KG1 (cell line): ENCODE measurements at places on chromosomes 1 and 21.

GRCh38 chr1:197985351-197985750, 68.2 kb downstream of the LHX9 start:
- no peak for DNase-seq

GRCh38 chr1:219324629-219325367, 151.1 kb downstream of the LYPLAL1 start:
- DNase-seq: no peak

DNA sequence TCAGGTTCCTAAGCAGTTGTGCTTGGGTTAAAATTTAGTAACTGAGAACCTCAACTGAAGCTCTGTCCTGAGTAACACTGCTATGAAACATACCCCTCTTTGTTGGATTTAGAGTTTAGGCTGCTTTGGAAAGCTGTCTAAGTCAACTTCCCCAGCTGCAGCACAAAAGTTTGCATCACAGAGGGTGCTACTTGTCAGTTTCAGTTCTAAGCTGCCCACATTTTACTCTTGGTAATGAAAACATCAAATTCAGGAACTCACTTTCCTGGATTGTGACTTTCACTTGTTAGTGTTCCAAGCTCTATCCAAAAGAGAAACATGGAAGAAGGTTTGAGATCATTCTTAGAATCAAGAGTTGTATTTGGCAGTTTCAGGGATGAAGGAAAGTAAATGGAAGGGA, 191.7 kb upstream of the NFIA start:
- no peak for DNase-seq

DNA sequence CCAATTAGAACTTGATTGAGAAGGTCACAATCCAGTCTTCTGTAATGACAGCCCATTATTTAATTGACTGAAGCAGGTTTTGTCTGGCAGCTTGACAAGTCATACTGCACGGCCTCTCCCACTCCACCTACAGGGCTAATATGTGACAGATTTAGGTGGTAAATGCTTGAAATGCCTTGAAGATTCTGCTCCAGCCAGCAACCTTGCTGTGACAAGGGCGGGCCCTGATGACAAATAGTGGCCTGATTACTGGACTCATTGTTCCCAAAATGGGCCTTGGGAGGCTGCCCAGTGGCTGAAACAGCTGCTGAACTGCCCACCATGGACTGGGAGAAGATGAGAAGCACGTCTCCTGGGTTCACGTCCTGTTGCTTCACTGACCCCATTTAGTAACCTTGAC, 30.0 kb upstream of the CRNN start:
- DNase-seq: no peak

DNA sequence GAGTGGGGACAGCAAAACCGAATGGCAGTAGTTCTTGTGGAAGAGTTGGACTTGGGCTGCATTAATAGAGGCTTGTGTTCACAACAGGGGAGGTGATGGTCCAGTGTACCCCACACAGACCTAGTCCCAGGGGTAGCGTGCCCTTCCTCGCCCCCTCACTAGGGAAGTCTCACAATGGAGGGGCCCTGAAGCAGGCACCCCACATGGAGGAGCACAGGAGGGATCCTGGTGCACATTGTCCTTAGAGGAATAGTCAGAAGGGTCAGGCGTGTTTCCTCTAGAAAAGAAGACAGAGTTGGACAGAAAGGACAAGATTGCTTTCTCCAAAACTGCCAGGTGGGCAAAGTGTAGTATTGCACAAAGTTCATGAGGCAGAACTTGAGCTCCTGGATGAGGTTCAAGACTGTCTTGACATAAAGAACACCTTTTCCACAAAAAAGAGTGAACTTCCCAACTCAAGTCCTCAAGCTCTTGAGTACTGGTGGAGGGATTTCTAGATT, 23.3 kb downstream of the ETNK2 start:
- no peak for DNase-seq

DNA sequence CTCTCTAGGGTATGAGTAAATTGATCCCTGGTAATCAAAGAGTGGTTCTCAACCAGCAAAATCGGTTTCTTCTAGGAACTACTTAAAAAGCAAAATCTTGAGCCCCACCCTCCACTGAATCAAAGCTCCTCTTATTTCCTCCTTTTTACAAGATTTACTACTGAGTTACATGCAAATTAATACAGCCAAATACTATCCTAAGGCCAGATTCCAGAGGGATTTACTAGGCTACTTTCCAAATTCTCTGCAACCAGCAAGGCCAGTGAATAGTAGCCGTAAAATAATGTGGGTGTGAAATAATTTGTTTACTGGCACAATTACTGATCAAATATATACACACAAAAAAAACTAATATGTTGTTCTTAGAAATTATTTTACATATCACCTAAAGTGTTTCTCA, 1583.8 kb downstream of the NCAM2 start:
- DNase-seq: no peak

DNA sequence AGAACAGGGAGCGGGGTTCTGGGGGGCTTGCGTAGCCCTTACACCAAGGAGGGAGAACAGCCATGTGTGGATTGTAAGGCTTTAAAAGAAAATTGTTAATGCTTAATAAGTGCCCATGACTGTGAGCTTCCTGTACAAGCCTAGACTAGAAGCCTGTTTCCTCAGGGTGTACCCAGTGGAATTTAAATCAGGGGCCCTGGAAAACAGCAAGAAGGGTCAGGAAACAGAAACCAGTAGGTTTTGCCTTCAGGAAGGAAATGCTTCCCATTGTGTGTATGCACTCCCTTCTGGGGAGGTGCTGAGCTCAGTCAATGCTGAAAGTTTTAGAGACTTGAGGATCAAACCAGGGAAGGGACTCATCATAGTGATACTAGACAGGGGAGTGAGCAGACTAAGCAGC, 12.7 kb downstream of the UTP11 start:
- DNase-seq: no peak

DNA sequence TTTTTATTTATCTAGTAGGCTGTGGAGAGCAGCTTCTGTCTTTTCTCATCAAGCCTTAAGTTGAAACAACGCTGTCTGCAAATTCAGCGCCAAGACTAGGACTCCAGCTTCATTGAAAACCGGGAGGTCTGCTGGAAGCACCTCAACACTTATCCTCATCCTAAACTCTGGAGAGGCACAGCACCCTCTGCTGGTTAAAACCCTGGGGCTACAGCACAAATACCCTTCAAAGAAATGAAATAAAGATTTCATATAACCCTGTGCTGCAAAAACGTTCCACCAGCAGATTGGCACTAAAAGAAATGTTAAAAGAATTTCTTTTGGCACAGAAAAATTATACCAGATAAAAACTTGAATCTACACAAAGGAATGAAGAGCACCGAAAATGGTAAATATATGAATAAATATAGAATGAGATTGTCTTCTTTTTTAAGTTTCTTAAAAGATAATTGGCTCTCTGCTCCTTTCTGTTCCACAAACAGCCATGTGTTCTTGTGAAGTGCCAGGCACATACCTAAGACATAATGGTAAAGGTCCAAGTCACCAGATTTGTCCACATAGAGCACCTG, 227.7 kb upstream of the SAMSN1 start:
- DNase-seq: peak; percentile 9

- no peak for DNase-seq
Measured at GRCh38 chr1:30856260-30856790, 52.2 kb downstream of the SDC3 start.

DNA sequence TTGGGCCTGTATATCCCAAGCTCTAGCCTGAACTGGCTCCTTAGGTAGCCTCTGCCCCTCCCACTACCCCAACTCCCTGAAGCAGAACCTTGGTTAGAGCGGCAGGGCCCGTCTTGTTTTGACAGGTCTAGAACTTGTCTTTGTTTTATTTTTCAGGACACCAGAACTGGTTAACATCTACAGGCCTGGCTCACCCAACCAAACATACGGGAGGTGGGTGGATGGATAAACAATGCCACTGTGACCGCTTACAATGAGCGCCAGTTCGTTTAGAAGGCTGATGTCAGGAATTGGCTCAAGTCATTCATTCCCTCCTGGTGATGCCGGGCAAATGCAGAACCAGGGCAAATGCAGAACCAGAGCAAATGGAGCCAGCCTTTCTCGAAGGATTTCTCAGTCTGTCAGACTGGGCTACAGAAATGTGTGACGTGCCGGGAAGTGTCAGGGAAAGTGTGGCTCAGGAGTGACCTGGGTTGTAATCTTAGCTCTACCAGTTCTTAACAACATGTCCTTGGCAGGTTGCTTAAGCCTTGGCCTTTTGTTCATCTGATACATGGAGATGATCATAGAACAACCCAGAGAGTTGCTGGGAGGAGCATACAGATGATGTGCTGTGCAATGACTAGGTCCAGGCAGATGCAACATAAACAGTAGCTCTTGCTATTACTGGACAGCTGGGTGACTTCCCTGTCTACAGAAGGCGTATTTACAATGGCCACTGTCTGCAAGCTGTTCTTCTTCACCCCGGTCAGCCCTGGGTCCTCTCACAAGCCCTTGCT, 30.5 kb upstream of the BTG2 start:
- DNase-seq: no peak

GRCh38 chr1:154611150-154611862, 3.3 kb upstream of the ADAR start:
- DNase-seq: no peak

DNA sequence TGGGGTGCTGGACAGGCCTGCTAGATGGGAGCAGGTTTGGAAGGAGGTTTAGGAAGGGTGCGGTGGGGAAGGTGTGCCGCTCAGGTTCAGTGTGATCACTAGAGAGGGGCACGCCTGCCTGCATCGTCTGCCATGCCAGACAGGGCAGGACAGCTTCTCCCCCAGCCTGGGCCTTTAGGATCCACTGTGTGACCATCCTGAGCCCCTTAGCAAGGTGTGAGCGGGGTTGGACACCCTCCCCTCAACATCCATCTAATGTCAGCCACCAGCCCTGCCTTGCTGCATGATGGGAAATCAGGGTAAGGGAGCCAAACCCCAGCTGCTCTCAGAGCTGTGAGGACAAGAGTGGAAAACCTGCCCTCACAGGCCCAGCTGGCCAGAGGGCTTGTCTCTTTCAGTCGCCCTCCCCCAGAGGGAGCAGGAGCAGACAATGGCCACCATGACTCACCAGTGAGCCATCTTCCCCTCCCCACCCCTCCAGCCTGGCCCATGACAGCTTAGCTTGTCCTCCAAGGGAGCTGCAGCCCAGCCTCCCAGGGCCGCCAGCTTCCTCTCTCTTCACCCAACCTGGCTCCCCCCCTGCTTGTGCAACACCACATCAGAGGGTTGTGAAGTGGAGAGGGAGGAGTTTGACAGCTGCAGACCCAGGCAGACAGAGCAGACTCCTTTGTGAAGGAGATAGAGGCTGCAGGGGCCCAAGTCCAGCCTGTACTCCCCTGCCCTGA, 37.0 kb downstream of the NUAK2 start:
- DNase-seq: peak; percentile 60

GRCh38 chr1:151472856-151473731, 13.8 kb upstream of the POGZ start:
- no peak for DNase-seq

DNA sequence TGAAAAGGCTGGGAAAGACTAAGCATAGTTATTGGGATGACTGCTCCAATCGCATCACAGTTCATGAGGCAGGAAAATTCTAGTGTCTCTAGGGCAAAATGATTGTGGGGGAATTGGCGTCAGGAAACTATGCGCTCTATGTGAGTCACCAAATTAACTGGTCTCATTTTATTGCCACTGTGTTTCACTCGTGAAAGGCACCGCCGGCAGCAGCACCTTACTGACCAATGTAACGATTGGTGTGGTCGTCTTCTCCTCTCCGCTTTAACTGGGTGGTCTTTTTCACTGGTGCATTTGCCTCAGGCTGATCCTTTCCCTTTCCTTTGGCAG, 83.5 kb downstream of the SPAG17 start:
- no peak for DNase-seq

DNA sequence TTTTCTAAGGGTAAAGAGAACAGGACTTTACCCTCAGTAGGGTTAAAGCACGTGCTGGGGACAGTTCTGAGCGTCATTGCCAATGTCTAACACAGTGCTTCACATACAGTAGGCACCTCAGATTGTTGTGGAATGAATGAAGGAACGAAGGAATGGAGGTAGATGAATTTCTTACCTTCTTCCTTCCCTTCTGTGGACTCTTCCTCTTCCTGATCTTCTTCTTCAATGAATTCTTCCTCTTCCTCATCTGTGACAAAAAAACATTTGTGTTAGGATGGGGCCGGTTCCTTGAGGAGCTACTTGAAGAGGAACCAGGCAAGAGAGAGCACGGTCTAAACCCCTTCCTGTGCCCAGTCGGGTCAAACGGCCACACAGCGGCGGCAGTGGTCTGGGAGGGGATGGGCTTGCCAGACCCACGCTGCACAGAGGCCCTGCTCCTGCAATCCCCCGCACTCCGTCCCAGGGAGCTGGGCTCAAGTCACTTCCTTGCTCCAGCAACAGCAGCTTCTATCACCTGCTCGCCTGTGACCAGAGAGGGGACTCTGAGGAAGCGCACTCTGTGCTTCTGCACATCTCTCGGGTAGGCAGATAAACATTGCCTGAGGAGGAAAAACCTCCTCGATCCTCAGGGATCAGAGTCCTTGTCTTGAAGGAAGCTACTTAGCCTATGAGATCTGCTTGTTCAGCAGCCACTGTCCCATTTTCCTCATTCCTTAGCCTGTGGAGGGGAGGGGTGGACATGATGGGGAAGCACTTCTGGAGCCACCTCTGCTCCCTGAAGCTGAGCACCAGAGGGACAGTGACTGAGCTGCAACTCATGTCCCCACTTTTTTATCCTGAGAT, 8.0 kb upstream of the SLC30A2 start:
- DNase-seq: no peak

DNA sequence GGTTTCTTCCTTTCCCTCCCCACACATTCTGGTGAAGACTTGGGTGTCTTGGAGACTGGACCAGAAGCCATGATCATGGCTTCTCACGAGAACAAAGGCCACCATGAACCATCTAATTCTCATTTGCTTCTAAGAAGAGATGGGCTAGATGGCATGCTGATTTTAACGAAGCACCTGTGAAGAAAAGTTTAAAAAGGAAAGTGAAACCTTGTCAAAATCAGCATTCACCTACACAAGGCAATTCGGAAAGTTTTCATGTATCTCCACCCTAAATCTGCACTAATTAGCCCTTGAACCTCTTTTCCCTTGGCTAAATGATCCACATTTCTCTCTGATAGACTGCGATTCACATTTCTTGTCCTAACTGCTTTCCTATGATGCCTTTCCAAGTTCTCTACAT, 114.3 kb upstream of the RAVER2 start:
- no peak for DNase-seq

DNA sequence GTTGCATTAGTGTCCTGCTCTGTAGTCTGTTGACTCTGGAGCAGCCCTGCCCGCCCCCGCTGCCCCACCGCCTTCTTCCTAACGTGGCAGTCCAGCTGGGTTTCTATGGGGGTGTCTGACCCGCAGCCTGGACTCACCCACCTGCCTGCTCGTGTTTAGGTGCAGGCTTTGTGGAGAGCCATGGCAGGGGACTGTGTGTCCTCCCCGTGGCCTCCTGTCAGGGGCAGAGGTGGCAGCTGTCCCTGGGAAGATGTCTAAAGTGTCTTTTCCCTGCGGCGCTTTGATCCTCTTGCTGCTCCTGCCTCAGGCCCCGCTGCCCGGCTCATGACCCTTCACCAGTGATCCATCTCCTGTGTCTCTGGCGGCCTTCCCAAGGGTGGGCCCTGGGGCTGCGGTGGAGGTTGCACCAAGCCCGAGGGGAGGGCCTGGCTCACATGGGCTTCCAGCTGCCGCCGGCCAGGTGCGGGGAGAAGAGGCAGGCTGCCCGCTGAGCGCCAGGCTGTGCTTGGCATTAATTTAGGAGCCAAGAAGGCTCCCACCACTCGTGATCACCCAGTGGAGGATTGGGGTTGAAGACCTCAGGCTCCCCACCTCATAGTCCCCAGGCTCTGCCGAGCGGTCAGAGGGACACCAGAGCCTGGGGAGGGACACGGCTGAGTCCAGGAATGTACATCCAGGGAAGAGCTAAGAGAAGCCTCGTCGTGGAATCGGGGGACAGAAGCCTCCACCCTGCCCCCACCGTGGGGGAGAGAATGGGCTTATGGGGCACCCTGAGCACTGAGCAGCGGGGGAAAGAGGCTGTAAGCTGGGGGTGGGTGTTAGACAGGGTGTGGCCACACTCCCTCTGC, 44.1 kb downstream of the COL18A1 start:
- DNase-seq: no peak
